AG04450 (cell line): ENCODE measurements at places on chromosomes 13 and 19.

DNA sequence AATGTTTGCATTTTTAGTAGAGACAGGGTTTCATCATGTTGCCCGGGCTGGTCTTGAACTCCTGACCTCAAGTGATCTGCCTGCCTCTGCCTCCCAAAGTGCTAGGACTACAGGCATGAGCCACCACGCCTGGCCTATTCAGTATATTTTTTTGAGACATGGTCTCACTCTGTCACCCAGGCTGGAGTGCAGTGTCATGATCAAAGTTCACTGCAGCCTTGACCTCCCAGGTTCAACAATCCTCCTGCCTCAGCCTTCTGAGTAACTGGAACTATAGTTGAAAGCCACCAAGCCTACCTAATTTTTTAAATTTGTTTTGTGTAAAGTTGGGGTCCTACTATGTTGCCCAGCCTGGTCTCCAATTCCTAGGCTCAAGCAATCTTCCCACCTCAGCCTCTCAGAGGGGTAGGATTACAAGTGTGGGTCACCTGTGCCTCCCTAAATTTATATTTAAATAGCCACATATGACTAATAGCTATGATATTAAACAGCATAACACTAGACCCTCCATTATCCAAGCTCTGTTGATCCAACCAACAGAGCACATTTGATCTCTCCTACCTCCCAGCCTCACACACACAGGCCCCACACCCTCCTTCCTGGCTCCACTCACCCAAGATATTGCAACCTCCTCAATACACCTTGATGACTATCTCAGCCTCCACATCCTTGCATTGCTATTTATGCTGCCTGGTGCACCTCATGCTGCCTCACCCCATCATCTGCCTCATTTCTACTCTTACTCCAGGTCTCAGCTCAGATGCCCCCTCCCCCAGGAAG lies 2.1 kb upstream of the CEACAM19 start:
- DNase-seq, result no peak

- DNase-seq, result no peak
These were observed 56.0 kb downstream of the ZAR1L start for GRCh38 chr13:32259116-32259515.

- DNase-seq, result no peak
These were observed 388.1 kb downstream of the KCNRG start for GRCh38 chr13:50403311-50403710.

- DNase-seq, result no peak
These were observed 92.9 kb upstream of the SGCG start for GRCh38 chr13:23087880-23088279.
